ENCODE measurements at places on chromosomes 1 and 21.

GRCh38 chr1:22507587-22507986 is 55.7 kb upstream of the EPHA8 start:
- no peak for DNase-seq

DNA sequence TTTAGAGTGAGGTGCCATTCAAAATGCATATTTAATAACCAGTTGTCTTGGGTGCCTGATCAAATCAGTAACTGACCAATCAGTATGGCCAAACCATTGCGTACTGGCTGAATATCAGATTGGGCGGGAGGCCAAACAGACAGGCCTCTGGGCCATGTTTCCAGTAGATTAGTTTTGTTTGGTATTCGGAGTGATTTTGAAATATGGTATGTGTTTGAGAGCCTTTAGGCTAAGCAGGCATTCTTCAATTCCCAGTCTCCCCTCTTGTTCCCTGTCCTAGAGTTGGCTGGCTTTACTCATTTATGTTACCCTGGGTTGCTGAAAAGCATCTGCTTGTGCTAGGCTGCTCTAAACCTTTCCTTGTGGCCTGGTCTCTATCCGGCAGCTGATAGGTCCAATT is 80.1 kb downstream of the BACH1 start:
- DNase-seq = no peak

- no peak for DNase-seq
Measured at GRCh38 chr1:46192171-46192570, 6.1 kb downstream of the POMGNT1 start.

GRCh38 chr1:68370101-68370915 is 79.4 kb downstream of the RPE65 start:
- no peak for DNase-seq

DNA sequence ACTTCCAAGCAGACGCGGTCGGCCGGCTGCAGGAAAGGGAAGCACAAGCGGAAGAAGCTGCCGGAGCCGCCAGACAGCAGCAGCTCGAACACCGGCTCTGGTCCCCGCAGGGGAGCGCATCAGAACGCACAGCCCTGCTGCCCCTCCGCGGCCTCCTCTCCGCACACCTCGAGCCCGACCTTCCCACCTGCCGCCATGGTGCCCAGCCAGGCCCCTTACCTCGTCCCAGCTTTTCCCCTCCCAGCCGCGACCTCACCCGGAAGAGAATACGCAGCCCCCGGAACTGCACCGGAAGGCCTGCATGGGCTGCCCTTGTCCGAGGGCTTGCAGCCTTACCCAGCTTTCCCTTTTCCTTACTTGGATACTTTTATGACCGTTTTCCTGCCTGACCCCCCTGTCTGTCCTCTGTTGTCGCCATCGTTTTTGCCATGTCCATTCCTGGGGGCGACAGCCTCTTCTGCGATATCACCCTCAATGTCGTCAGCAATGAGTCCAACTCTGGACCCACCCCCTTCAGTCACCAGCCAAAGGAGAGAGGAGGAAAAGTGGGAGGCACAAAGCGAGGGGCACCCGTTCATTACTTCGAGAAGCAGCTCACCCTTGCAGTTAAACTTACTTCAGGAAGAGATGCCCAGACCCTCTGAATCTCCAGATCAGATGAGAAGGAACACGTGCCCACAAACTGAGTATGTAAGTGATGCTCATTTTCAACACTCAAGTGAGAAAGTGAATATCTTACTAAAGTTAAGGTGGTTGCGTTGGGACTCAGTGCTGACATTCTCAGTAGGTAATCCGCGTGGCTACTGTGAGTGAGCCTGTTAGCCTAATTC is 25.5 kb downstream of the UTS2 start:
- DNase-seq = no peak

- DNase-seq = no peak
Measured at GRCh38 chr1:21783679-21784603, 992 bp upstream of the USP48 start.

GRCh38 chr1:211490821-211491415 is 1.0 kb downstream of the RD3 start:
- no peak for DNase-seq

GRCh38 chr1:179126338-179127060 is 44.6 kb downstream of the TOR3A start:
- DNase-seq = no peak

DNA sequence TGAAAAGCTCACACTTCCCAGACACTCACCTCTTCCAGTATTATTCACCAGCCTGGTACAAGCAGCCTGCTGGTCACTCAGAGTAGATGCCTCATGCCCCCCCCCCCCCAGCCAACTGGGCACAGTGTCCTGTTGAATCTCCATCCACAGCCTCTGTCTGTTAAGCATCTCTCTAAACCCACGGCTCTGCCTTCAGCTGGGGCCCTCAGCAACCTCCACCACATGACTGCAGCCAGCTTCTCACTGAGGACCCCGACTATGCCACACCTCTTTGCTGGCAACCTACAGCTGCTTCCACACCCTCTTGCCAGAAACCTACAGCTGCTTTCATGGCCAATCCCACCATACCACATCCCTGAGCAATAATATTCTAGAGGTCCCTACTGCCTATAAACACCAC is 113.1 kb downstream of the RHOU start:
- no peak for DNase-seq

DNA sequence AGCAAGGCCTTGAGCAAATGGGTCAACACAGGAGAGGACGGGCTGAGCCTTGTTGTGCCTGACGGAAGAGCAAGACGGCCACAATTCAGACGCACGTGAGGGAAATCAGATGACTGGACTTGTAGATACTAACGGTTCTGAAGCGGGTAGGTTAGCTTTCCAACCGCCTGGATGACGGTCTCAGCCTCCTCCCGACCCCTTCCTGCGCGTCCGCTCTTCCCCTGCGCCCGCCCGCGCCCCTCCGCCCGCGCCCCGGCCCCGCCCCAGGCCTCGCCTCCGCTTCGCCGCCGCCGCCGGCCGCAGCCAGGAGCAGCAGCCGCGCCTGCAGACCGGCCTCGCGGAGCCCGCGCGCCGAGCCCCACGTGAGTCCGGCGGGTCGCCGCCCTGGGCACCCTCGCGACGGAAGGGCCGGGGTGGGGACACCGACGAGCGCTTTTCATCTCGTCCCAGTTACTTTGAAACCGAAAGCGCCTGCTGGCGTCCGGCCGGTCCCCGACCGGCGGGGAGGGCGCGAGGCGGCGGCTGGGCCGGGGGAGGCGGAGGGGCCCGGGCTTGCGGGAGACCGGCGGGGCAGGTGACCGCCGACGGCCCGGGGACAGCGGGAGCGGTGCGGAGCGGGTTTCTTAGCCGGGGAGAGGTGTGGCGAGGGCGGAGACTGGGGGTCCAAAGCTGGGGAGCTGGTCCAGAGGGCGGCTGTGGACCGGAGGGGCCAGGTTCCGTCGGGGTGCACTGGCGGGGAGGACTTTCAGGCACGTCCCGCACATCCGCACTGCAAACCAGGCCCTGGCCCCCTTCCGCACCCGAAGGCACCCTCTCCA is at the start of gene TRAF5:
Gene TRAF5, plus strand, starts transcription at position 306 of the 818 bp plus-strand sequence. CDS start 26,407 bp downstream, outside the sequence.
- DNase-seq = no peak

Data from amygdala (tissue), 56 donors.